AG04450 (cell line): ENCODE measurements at places on chromosomes 5 and 9.

GRCh38 chr5:139458580-139459407 is 3.7 kb downstream of the ECSCR start:
- no peak for DNase-seq

- no peak for DNase-seq
These were observed 318.4 kb upstream of the SEMA6A start for GRCh38 chr5:116892993-116893392.

GRCh38 chr5:139513852-139514485 is 31.4 kb upstream of the STING1 start:
- no peak for DNase-seq

GRCh38 chr5:80936881-80937280 is 23.3 kb upstream of the RASGRF2 start:
- DNase-seq, result no peak

DNA sequence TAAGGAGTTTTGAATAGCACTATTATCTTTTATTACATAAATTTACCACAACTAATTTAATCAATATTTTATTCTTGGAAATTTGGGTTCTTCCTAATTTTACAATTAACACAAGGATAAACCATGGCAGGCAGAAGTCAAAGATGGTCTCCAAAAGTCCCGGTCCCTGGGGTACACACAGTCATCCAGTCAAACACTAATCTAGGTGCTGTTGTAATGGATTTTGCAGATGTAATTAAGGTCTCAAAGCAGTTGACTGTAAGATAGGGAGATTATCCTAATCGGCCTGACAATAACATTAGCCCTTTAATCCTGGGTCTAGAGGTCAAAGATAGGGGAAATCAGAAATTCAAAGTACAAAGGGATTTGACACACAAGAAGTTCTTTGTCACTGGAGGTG is 57.5 kb upstream of the HTR1A start:
- DNase-seq, result no peak

DNA sequence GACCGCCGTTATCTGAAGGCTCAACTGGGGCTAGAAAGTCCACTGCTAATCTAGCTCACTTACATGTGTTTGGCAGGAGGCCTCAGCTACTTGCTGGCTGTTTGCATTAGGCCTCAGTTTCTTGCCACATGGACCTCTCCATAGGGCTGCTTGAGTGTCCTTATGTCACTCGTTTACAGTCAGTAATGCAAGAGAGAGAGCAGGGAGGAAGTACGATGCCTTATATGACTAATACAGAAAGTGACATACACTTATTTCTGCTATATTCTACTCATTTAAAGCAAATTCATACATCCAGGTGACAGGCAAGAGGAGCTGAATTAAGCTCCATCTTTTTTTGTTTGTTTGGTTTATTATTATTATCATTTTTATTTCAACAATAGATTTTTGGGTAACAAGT is 179.6 kb downstream of the LURAP1L start:
- no peak for DNase-seq

DNA sequence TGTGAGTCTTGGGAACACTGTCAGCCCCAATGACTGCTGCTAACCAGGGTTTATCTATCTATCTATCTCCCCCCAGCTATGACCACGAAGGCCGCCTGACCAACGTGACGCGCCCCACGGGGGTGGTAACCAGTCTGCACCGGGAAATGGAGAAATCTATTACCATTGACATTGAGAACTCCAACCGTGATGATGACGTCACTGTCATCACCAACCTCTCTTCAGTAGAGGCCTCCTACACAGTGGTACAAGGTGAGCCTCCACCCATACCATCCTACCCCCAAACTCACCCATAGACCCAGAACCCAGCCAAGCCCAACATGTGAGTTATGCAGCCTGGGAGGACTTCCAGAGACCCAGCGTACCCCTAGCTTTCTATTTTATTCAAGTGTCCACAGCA is 65.4 kb upstream of the WWC1 start:
- DNase-seq, result no peak

- DNase-seq, result peak; percentile 6
These were observed 1.5 kb upstream of the OLFM1 start for GRCh38 chr9:135085830-135086546.

DNA sequence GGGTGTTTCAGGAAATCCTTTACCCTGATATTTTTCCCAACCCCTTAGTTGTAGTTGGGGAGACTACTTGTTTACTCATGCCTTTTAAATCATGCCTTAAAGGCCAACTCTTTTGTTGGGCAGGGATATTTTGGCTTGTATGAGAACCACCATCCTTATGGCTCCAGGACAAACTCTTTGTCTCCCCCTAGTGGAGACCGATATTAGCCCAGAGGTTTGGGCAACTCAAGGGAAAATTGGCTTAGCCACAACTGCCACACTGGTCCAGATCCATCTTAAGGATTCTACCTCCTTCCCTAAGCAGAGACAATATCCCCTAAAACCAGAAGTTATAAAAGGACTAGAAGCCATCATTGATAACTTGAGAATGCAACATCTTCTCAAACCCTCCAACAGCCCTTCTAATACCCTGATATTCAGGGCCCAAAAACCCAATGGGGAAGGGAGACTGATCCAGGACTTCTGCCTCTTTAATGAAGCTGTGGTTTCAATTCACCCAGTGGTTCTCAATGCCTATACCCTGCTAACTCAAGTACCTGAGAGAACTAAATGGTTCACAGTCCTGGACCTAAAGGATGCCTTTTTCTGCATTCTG is 100.9 kb upstream of the HCN1 start:
- no peak for DNase-seq
